ENCODE measurements at places on chromosomes 5 and 9. TPM values are rescaled to one million over a fixed set of nuclear protein-coding genes. Genes with fewer than 3 reads are reported as not detected.

DNA sequence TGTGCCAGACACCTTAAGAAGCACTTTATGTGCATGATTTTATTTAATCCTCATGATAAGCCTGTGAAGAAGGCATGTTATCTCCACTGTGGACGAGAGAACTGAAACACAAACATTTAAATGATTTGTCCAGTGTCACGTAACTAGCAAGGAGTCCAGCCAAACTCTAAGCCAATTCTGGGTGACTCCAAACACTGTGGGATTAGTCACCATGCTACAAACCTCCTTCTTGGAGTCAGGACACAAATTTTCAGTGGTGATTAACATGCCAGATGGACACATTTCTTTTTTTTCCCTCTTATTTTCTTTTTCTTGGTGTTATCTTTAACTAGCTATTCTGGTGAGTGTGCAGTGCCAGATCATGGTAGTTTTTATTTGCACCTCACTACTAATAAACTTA, 316.8 kb downstream of the NDUFS4 start:
- no peak for DNase-seq

DNA sequence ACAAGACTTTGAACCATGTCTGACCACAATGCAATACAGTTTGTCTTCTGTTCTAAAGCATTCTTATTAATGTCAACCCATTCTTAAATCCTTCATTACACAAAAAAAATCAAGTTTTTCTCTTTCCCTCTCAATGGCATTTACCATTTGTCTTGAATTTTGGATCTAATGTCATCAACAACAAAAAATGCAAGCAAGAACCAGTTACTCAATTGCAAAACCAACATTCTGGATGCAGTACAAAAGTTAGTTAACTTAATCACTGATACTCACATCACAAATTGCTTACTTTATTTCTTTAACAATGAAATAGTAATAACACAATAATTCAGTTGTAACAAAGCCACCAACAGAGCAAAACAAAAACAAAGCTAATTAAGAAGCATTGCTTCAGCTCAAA, 6.0 kb downstream of the C9orf40 start:
- DNase-seq, result no peak

DNA sequence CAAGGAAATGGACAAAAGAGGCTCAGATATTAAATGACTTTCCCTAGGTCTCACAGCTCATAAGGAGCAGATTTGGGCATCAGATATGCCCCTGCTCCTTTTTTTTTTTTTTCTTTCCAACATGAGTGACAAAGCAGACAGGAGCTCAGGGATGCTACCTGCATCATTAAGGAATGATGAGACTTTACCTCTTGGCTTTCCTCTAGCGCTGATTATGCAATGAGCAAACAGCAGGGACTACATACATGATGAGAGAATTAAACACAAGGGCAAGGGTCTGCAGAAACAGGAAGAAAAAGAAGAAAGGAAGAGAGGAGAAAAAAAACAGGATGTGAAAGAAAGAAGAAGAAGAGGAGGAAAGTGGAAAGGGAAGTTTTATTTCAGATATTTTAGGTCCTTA, 179.9 kb downstream of the PPP2R2B start:
- no peak for DNase-seq

- no peak for DNase-seq
These were observed 6.3 kb downstream of the DOLK start for GRCh38 chr9:128940946-128941755.

Gene AQP7
- total RNA-seq, result 15.0 TPM

- DNase-seq, result no peak
These were observed 14.2 kb upstream of the C5orf46 start for GRCh38 chr5:147920420-147921030.

DNA sequence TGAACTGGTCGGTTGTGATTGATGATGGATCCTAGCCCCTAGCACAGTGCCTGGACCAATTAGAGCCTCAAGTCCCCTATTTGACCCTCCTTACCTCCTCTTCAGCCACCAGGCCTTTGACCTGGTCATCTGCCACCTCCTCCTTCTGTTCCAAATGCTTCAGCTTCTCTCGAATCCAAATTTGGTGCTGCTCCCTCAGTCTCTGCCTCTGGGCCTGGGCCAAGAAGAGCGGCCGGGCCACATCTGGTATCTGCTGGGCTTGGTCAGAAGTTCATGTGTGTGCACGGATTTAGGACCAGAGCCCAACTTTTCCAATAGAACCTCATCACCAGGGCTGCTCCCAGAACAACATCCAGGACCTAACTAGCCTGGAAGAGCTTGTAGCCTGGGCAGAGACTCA, 6.5 kb downstream of the SLC35A4 start:
- DNase-seq, result no peak

- DNase-seq, result no peak
These were observed 34.0 kb downstream of the B4GALT1 start for GRCh38 chr9:33133186-33133585.

Gene GARIN3
- total RNA-seq, result not detected

GRCh38 chr5:147482706-147483180, 27.1 kb downstream of the DPYSL3 start:
- DNase-seq, result no peak

DNA sequence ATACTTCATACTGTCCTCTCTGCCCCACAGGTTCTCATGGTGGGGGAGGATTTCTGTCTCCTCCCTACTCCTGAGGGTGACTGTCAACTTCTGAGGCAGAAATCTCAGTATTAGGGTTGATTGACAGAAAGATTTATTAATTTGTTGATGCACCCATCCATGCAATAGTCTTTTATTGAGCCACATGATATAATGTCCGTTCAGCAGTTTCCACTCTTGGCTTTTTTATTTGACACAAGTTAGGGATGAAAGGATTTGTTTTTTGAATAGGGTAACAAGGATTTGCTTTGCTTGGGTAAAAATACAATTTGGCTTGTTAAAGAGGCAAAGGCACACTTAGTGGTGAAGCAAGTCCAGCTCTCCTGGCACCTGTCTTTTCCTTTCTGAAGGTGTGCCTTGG, 125.0 kb downstream of the ADAMTSL1 start:
- DNase-seq, result no peak

DNA sequence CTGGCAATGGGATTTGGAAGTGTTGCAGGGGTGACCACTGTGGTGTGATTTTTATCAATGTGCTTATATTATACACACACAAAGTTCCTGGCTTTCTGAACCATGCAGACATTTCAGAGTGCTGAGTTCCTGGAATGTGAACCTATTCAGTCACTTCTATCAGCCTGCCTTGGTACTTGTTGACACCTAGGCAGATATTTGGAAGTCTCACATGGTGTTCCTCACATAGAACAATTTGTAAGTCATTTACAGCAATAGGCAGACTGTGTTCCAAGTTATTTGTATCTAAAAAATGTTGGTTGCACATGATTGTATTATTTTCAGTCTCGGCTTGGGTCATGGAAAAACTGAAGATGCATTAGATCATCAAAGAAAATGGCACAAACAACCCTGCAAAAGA, 182.2 kb downstream of the SREK1 start:
- DNase-seq, result no peak

GRCh38 chr9:136090056-136090735, 4.9 kb downstream of the NACC2 start:
- no peak for DNase-seq

DNA sequence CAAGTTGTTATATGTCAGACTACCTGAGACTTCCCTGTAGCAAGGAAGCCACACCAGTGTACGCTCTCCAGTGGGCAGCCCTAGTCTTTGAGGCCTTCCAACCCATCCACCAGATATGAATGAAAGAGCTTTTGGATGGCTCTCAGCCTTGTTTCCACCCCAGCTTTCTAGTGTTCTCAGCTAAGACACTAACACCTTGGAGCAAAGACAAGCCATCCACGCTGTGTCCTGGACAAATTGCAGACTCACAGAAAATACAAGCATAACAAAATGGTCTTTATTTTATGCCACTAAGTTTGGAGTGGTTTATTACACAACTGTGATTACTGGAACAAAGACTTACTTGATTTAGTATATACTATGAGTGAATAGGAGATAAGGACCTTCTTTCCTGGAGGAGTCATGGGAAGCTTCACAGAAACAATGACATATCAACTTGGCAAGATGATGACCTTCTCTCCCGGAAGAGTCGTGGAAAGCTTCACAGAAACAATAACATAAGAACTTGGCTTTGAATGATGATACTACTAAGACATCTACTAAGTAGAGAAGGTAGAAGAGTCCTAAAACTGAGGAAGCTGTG, 134.0 kb upstream of the VCAN start:
- no peak for DNase-seq

DNA sequence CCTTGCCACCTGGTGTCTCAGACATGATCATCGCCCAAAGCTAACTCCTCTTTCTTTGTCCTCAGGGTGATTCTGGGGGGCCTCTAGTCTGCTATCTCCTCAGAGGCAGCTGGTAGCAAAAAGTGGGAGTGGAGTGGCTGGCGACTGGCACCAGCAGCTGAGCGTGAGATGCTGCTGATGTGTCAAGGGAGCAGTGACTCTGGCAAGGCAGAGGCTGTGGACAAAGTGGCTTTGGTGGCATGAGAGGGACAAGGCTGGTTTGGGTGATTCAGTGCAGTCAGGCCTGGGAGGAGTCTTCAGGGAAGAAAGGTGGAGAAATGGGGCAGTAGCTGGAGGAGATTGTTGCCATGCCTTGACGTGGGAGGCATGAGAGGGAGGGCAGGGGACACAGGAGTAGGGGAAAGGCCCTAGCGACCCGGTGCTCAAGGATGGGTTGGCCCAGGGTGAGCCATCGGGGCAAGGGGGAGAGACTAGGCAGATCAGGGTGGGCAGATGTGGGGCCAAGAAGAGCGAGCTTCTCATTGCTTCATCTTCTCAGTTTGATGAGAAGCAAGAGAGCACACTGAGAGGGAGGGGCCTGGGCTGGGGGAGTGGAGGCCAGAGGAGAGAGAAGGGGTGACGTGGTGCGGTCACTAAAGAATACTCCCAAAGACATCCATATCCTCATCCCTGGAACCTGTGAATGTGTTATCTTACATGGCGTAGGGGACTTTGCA, 64.2 kb upstream of the SPTLC1 start:
- no peak for DNase-seq

DNA sequence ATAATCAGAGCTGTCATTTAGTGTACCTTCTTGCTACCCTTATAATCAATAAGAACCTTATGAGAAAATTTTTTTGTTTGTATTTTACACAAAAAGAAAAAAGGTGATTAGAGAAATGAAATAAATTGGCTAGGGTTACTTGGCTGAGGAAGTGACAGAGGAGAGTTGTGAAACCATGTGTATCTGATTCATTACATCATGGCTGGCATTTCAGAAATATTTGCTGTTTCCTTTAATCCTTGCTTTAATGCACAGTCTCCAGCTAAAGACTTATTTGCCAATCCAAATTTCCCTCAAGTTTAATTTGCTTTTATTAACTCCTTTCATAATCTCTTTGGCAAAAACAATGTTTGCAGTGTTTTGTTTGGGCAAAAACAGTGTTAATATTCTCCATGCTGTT, 543.1 kb downstream of the KIF4B start:
- DNase-seq, result no peak

Gene SYNPO
- total RNA-seq, result 123 TPM

DNA sequence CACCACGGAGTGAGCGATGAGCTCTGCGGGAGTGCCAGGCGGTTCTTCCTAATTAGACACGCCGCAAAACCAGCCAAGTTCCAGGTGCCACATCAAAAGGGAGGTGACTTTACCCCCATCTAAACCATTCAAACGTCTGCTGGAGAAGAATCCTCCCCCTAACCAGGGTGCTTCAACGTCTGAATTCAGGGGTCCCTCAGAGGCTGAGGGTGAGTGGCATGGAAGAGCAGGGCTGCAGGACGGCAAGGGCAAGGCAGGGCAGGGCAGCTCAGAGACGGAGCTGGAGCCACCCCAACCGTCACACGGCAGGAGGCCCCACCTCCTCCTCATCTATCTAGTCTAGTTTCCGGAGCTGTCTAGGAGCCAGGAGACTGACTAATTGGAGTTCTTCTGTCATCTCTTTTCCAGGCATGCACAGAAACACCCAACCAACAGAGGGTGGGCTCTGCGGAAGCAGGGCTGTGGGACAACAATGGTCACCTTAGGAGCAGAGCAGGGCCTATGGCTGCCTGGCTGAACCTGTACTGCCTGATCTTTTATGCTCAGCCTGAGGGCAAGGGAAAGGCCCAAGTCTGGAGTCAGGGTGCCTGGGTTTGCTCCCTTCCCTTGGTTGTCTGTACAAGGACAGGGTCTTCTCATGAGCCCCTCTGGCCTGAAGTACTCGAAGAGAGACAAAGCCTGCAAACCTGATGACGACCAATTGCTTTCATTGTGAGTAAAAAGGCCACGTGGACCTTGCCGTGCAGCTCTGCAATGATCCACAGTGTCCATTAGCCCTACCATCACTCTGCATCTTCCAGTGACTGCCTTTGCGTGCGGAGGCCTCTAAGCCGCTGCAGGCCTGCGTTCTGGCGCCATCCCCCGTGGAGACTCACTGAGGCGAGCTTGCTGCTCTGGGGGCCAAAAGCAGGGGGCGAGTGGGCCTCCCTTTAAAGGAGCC, 81.0 kb upstream of the SLC25A51 start:
- no peak for DNase-seq

DNA sequence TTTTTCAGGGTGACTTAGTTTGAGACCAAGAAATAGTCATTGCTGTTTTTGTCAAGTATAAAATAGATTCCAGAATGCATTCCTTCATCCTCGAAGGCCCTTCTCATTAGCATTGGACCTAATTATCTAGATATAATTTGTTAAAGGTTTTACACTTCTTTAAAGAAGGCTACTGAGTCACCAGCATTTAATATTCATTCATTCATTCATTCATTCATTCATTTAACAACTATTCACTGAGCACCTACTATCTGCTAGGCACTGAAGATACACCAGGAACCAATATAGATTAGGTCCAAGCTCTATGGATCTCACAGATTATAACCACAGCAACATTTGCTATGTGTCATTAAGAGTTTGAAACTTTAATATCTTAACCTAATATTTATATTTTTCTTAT, 11.1 kb upstream of the REEP5 start:
- DNase-seq, result no peak

DNA sequence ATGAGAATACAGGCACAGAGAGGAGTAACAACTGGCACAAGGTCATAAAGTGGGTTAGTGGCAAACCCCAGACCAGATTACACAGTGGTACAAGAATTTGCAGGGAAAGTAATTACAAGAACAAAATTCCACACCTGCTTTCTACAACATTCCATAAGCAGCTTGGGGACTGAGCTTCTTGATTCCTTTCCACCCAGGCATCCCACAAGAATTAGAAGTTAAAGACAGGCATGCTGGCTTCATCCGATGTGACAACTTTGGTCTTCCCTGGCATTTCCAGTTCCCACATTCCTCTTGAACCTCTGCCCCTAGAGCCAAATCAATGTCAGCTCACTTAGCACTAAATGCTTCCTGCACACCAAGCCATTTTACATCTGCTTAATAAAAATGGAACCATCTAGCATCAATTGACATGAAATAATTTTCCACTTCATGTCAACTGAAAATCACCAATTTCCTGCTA, 435.8 kb upstream of the PAPPA start:
- no peak for DNase-seq

Gene ARHGEF39
- 6.4 TPM for total RNA-seq

GRCh38 chr5:153534102-153534501, 43.6 kb downstream of the GRIA1 start:
- no peak for DNase-seq

DNA sequence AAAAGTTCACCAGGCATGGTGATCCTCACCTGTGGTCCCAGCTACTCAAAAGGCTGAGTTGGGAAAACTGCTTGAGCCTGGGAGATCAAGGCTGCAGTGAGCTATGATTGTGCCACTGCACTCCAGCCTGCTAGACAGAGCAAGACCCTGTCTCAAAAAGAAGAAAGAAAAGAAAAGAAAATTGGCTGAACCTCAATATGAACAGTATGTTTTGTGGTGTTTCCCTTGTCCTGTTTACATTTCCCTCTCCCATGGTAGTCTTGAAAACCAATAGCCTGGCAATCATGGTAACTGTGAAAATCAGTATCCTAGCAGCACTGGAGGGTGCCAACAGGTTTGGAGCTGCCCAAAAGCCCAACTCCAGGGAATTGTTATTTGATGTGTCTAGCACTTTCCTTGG, 174.1 kb upstream of the NR4A3 start:
- DNase-seq, result no peak
